Left kidney (tissue), 8 donors: ENCODE measurements at places on chromosomes 7 and 10.
A peak's percentile ranks its signal among the peaks of the same experiment; 100 is the strongest.

GRCh38 chr7:33062023-33062781 lies at the start of gene NT5C3A:
Gene NT5C3A, minus strand, starts transcription at chr7:33062776. Its CDS starts 71 bp downstream, at chr7:33062705.
- DNase-seq: peak; percentile 43

GRCh38 chr10:63554657-63555056 lies 33.5 kb downstream of the REEP3 start:
- no peak for DNase-seq

DNA sequence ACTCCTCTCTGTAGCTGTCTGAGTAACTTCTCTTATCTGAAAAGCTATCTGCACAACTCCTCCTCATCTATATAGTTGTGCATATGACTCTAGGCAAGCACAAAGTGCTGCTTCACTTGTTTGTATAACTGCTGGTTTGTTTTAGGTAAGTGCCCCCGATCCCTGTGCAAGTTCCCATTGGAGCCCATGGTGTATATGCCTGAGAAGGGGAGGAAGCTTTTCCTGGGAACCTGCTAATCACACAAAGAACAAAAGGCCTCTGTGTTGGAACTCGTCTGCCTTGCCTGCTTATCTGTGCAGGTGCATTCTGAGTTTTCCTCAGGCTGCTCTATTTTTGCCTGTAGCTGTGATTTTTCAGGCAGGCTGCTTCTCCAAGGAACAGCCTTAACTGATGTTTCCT lies 23.2 kb upstream of the PHF14 start:
- DNase-seq: no peak

DNA sequence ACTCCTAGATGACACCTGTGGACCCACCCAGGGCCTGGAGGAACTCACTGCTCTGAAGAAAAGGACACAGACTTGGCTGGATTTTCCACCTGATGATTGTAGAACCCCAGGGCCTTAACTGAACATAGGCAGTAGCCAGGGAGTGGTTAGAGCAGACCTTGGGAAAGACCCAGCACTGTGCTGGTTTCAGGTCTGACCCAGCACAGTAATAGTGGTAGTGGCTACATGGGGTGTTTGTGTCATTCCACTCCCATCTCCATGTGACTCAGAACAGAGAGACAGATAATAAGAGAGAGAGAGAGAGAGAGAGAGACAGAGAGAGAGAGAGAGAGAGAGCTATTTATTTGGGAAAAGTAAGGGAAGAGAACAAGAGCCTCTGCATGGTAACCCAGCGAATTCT lies 239.1 kb upstream of the MEOX2 start:
- DNase-seq: no peak

DNA sequence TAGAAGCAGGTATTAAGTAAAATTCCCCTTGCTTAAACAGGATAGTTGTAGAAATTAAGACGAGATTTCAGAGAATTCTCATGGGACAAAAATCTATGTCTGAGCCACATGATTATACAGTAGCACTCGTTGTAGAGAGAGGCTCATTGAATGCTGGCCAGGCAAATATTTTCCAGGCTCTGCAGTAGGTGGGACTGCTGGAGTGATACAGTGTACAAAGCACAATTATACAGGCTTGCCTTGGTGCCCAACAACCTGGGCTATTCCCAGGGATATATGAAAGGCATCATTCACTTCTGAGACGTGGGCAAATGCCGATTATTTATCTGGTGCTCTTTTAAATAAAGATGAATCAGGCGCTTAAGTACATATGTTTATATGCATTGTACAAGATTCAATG lies 380.6 kb downstream of the PHTF2 start:
- DNase-seq: no peak

DNA sequence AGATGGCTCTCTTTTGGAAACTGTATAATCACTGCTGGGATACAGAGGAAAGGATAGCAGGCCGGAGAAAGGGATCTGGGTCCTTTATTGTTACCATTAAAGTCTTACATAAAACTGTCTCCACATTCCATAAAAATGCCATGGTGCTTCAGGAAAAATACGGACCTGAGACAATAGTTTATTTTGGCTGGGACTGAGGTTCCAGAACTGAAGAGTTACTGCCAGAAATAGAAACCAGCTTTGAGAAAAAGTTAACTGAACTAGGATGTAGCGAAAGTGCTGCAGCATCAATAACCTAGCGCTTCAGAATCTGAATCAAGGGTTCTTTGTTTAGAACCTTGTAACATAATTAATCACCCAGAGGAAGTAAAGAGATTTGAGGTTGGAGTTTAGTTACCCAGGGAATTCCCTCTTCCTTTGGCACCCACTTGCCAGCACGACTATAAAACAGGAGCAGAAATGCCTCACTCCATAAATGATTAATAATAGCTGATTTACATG lies 38.0 kb downstream of the MEOX2 start:
- peak; percentile 53 for DNase-seq

- DNase-seq: peak; percentile 62
Observed at GRCh38 chr7:28410628-28411531, 1.4 kb upstream of the CREB5 start.

GRCh38 chr10:117461766-117462423 lies 80.7 kb upstream of the EMX2 start:
- peak; percentile 76 for DNase-seq

- DNase-seq: peak; percentile 64
Observed at GRCh38 chr7:22452142-22452959, 47.6 kb downstream of the STEAP1B start.
